A549 treated with ZK216348 at 1 μM for 4 hours (cell line): ENCODE measurements at places on chromosomes 7 and 10. TPM values are rescaled to one million over a fixed set of nuclear protein-coding genes. Genes with fewer than 3 reads are reported as not detected.

Gene TAS2R3
- total RNA-seq, result not detected in 5 replicates

Gene SFTPD
- 0.19 to 0.41 TPM (median 0.21 TPM) in 5 replicates for total RNA-seq

Gene NXPH1
- total RNA-seq, result not detected in 5 replicates

Gene FKBP6
- total RNA-seq, result not detected in 5 replicates

Gene NME8
- total RNA-seq, result not detected in 5 replicates

Gene TTYH3
- 27.0 to 63.8 TPM (median 57.9 TPM) in 5 replicates for total RNA-seq

Gene ACSL5
- total RNA-seq, result 0.18 to 0.43 TPM (median 0.21 TPM) in 5 replicates

Gene PRF1
- total RNA-seq, result not detected in 5 replicates

Gene TRPV5
- total RNA-seq, result not detected in 5 replicates

Gene ADAM8
- 1.0 to 4.5 TPM (median 3.3 TPM) in 5 replicates for total RNA-seq

Gene MSS51
- 0.40 to 0.65 TPM (median 0.62 TPM) in 5 replicates for total RNA-seq

Gene ZC3HAV1L
- 4.2 to 9.8 TPM (median 6.5 TPM) in 5 replicates for total RNA-seq

Gene PIP
- 0.51 to 0.75 TPM (median 0.71 TPM) in 3 of 5 replicates, not detected in the others for total RNA-seq

Gene FBXL13
- total RNA-seq, result 0.33 to 0.83 TPM (median 0.36 TPM) in 5 replicates

Gene ATOH7
- total RNA-seq, result 0.18 to 0.31 TPM (median 0.22 TPM) in 5 replicates

Gene GLI3
- total RNA-seq, result 0.09 to 0.47 TPM (median 0.27 TPM) in 5 replicates

Gene PNPLA8
- total RNA-seq, result 13.5 to 16.7 TPM (median 15.9 TPM) in 5 replicates

Gene RBP4
- total RNA-seq, result 5.1 to 10.1 TPM (median 9.7 TPM) in 5 replicates

Gene ZPBP
- not detected in 5 replicates for total RNA-seq

Gene OGDHL
- 0.14 to 0.36 TPM (median 0.18 TPM) in 5 replicates for total RNA-seq

Gene TACR2
- 0.07 to 0.15 TPM (median 0.13 TPM) in 3 of 5 replicates, not detected in the others for total RNA-seq

Gene NOLC1
- total RNA-seq, result 162 to 189 TPM (median 175 TPM) in 5 replicates

Gene EN2
- total RNA-seq, result 0.62 to 1.0 TPM (median 0.96 TPM) in 5 replicates

Gene INSIG1
- total RNA-seq, result 12.6 to 17.4 TPM (median 15.2 TPM) in 5 replicates

Gene CFAP58
- total RNA-seq, result 0.08 to 0.62 TPM (median 0.11 TPM) in 5 replicates

Gene IFIT2
- total RNA-seq, result 1.7 to 4.5 TPM (median 2.8 TPM) in 5 replicates

Gene NHLRC2
- total RNA-seq, result 4.8 to 8.8 TPM (median 7.0 TPM) in 5 replicates

Gene ANKRD2
- total RNA-seq, result 3.9 to 6.4 TPM (median 5.4 TPM) in 5 replicates
